Endothelial cell (in vitro differentiated cells): ENCODE measurements at places on chromosomes 5 and 9. TPM values are rescaled to one million over a fixed set of nuclear protein-coding genes. Genes with fewer than 3 reads are reported as not detected.

DNA sequence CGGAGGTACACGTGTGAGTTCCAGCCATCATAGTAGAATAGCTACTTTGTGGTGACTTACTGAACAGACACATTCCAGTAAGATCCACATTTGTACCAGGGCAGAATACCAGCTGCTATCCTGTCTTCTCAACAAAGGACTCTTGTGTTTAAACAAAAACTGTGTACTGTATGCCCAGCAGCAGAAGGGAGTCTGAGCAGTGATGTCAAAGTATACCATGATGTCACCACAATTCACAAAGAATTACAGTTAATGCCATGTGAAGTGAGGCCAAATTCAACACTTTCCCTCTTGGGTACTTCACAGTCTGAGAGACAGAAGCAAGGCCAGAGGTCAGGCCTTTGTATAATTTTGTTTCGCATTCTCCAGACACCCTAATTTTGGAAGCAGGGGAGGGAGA is 137.0 kb downstream of the ADAMTSL1 start:
- peaks cover 4% of the 10 kb centered on the region for H3K27me3 ChIP-seq
- no peak for DNase-seq
- H3K27ac ChIP-seq: no peak overlapping the region
- H3K4me3 ChIP-seq: no peak overlapping the region

GRCh38 chr5:64958757-64959391 is 190.1 kb downstream of the CWC27 start:
- DNase-seq: no peak
- no peak overlapping the region for H3K4me3 ChIP-seq
- no peak overlapping the region for H3K27ac ChIP-seq
- no peaks in the 10 kb centered on the region for H3K4me1 ChIP-seq
- peaks cover 8% of the 10 kb centered on the region for H3K36me3 ChIP-seq

- no peaks in the 10 kb centered on the region for H3K36me3 ChIP-seq
- DNase-seq: no peak
- H3K27ac ChIP-seq: no peak overlapping the region
- no peak overlapping the region for H3K4me3 ChIP-seq
- peaks cover 5% of the 10 kb centered on the region for H3K4me1 ChIP-seq
Observed at GRCh38 chr5:6700685-6701355, 12.4 kb upstream of the TENT4A start.

- no peak for DNase-seq
- no peak overlapping the region for H3K4me3 ChIP-seq
- peaks cover 1% of the 10 kb centered on the region for H3K27me3 ChIP-seq
- no peaks in the 10 kb centered on the region for H3K36me3 ChIP-seq
- no peaks in the 10 kb centered on the region for H3K4me1 ChIP-seq
- H3K27ac ChIP-seq: no peak overlapping the region
Observed at GRCh38 chr9:111966124-111966723, 69.6 kb downstream of the UGCG start.

- H3K4me1 ChIP-seq: no peaks in the 10 kb centered on the region
- DNase-seq: no peak
- H3K27me3 ChIP-seq: no peaks in the 10 kb centered on the region
- H3K36me3 ChIP-seq: no peaks in the 10 kb centered on the region
Observed at GRCh38 chr9:27851858-27852257, 278.6 kb upstream of the C9orf72 start.

The SLC27A6 gene
- 0.28 TPM for total RNA-seq

The CLIC3 gene
- total RNA-seq: not detected
